ENCODE measurements at places on chromosomes 4 and X.
A peak's percentile ranks its signal among the peaks of the same experiment; 100 is the strongest.

DNA sequence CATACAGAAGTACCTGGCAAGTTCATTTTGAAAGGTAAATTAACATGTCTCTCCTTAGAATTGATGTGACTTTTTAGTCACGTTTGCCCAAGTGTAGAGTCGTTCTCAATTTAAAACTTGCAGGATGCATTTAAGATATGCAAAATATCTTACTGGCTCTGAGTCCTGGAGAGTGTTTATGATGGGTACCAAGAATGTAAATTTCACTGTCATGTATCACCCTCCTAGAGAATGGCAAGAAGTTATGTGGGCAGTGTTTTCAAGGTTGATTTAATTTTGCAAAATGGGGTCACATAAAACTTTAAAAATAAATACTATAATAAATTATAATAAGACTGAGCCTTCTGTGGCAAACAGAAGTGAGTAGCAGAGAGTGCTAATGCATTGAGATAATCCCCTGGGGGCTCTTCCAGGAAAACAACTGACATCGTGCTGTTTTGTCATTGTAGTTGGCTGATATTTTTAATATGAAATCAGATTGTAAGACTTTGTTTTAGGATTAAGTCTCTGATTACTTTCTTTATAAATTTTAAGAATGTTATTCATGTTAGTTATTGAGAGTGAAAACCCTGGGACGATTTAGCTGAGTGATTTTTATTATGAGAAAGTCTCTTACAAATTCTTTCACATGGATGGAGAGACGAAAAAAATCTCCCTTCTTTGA is 103.0 kb downstream of the AFF1 start:
- no peak for DNase-seq

- DNase-seq = no peak
Observed at GRCh38 chr4:100288811-100289529, 98.7 kb upstream of the DDIT4L start.

DNA sequence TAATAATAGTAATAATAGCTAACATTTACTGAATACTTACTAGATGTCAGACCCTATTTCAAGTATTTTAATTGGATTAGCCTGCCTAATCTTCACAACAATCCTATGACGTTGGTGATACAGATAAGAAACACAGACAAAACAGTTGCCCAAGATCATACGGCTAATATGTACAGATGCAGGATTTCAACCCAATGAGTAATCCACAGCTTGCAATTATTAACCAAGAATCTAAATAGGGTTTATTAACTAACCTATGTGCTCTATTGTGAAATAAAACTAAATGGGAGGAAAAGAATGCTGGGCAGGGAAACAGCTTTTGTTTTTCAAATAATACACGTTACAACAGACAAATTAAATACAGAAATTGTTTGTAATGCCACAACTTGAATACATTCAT is 23.4 kb downstream of the FBXO8 start:
- peak; percentile 7 for DNase-seq

DNA sequence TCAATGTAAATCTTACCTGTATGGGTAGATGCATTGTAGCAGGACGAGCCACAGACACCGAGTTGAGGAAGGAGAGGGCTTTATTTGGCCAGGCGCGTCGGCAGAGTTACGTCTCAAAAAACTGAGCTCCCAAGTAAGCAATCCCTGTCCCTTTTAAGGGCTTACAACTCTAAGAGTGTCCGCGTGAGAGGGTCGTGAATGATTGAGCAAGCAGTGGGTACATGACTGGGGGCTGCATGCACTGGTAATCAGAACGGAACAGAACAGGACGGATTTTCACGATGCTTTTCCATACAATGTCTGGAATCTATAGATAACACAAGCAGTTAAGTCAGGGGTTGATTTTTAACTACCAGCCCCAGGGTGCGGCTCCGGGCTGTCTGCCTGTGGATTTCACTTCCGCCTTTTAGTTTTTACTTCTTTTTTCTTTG is 524.9 kb upstream of the HTR2C start:
- DNase-seq = no peak

GRCh38 chr4:110769578-110769977 is 146.7 kb upstream of the PITX2 start:
- no peak for DNase-seq

GRCh38 chr4:54568184-54568583 is 89.6 kb upstream of the KIT start:
- DNase-seq = peak; percentile 50

DNA sequence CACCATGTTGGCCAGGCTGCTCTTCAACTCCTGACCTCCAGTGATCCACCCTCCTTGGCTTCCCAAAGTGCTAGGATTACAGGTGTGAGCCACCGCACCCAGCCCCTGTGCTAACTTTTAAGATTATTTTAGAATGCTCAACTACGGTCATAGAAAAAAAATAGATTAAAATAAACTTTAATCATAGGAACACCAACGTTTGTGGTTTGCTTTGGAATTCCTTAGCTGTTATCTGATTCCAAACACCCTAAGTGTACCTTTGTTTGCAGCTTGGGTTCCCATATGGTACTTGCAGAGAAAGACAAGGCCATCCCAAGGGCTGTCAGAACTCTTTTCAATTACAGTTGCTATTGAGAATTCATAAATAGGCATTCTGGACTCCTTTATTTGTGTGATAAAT is 90.1 kb upstream of the EFHC2 start:
- no peak for DNase-seq

- peak; percentile 2 for DNase-seq
Observed at GRCh38 chr4:136505020-136505419, 1027.3 kb downstream of the PCDH18 start.

GRCh38 chrX:10618961-10619360 is 1.4 kb downstream of the MID1 start:
- DNase-seq = no peak

DNA sequence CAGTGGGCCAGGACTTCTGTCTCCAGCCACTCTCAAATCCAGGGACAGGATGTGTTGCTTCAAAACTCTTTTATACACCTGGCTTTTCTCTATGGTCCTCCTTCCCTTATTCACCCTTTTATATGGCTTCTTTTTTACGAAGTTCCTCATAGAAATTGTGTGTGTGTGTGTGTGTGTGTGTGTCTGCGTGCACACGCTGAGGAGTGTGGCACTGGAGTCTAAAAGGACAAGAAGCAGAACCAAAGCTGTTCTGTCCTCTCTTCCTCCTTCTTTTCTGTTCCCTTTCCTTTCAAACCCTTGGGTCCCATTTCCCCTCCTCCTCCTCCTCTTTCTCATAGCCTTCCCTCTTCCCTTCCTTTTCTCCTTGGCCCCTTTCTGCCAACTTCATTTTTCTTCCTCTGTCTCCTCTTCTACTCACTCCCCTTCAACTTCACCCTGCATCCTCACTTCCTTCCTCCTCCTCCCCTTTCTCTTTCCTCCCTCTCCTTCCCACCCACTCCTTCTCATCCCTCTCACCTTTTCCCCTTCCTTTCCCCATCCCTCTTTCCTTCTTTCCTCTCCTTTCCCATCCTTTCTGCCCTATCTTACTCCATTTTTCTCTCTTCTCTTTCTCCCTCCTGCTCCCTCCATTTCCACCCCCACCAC is 360.5 kb downstream of the MID1IP1 start:
- peak; percentile 5 for DNase-seq

GRCh38 chrX:68183612-68184214 is 249.6 kb downstream of the OPHN1 start:
- DNase-seq = peak; percentile 73

DNA sequence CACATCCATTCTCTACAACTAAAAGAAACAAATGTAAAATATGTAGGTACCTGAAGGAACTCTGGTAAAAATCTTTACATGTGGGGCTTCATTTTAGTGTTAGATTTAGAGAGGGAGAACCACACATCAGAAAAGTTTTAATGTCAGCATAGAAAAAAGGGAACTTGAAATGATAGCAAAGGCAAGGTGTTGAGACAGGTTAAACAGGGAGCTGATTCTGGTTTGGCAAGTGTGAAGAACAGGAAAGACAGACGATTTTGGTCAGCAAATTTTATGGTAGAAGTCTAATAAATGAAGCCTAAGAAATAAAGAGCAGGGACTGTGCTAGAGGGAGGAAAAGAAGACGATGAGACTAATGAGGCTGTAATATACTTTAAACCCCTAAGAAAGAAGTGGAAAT is 67.6 kb upstream of the COX18 start:
- no peak for DNase-seq

- no peak for DNase-seq
Observed at GRCh38 chrX:97294041-97294440, 410.3 kb downstream of the RPA4 start.

DNA sequence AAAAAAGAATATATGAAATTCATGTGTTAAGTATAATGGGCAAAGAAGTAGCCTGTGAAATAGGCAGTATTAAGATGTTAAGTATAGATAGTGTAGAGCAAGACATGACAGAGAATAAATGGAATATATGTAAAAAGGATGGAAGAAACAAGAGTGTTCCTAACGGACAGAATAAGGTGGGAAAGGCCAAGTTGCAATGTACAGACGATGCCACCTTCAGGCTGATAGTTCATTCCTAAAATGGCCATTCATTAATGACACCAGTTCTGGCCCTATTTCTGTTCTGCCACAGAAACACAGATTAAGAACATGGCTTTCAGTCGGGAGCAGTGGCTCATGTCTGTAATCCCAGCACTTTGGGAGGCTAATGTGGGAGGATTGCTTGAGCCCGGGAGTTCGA is 4.4 kb upstream of the FAM184B start:
- DNase-seq = peak; percentile 64

GRCh38 chr4:141711211-141711610 is 74.8 kb downstream of the IL15 start:
- DNase-seq = peak; percentile 43

GRCh38 chr4:83237591-83237990 is 47.0 kb downstream of the COQ2 start:
- DNase-seq = no peak

- no peak for DNase-seq
Observed at GRCh38 chrX:13742397-13743176, 8.0 kb downstream of the OFD1 start.
